ENCODE measurements at places on chromosomes 5 and 9. TPM values are rescaled to one million over a fixed set of nuclear protein-coding genes. Genes with fewer than 3 reads are reported as not detected.
A peak's percentile ranks its signal among the peaks of the same experiment; 100 is the strongest.

DNA sequence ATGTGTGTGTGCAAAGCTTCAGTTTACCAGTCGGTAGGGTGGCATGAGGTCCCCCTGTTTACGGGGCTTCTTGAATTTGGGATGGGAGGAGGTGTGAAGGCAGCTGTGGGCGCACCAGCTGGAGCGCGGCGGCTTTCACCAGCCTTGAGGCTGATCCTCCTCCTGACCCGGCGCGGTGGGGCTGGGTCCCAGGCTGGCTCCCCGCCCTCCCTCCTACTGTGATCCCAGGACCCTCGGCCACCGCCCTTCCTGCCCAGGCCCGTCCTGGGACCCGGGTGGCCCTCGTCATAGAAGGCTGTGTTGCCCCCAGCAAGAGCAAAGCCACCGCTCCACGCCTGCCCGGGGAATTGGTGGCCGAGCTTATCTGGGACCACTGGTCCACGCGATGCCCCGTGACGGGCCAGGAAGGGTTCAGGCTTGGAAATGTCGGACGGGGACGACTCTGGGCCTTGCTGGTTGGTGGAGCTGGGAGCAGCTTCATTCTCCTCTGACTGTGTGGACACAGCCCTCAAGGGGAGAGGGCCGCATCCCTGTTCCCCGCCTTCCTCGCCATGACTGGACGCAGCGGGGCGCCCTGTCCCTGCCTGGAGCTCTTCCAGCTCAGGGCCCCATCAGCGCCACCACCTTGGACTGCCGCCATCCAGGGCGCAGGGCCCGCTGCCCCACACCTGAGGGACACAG is 271.1 kb upstream of the IRX1 start:
- no peak overlapping the region for H3K4me3 ChIP-seq
- H3K27me3 ChIP-seq, result peaks cover 9% of the 10 kb centered on the region
- peaks cover 13% of the 10 kb centered on the region for H3K4me1 ChIP-seq
- DNase-seq, result no peak
- H3K27ac ChIP-seq, result peak overlapping the region; percentile 33

DNA sequence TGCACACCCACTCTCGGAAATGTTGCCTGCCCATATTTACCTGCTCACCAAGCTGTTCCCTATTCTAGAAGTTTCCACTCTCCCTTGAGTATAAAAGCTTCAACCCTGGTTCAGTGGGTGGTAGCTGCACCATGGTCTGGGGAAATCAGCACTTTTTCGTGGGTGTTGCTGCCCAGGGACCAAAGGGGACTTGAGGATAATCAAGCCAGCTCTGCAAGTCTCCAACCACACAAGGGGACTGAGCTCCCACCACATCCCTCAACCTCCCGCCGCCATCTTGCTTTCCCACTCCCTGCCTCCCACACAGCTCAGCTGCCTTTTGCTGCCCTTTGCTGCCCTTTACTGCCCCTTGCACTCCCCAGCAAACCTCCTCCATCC is 210.0 kb downstream of the AUH start:
- H3K4me1 ChIP-seq, result peaks cover 14% of the 10 kb centered on the region
- no peaks in the 10 kb centered on the region for H3K36me3 ChIP-seq
- no peak for DNase-seq
- H3K27me3 ChIP-seq, result no peaks in the 10 kb centered on the region

- peaks cover 17% of the 10 kb centered on the region for H3K36me3 ChIP-seq
- H3K27ac ChIP-seq, result peak within 1 kb of the TSS; percentile 99
- peak; percentile 99 for DNase-seq
- H3K27me3 ChIP-seq, result peaks cover 4% of the 10 kb centered on the region
- peak within 1 kb of the TSS; percentile 98 for H3K4me3 ChIP-seq
- H3K4me1 ChIP-seq, result peaks cover 26% of the 10 kb centered on the region
These were observed at the start of gene TUBB4B for GRCh38 chr9:137240841-137241489. TSS of gene TUBB4B (plus strand) at chr9:137241287. CDS start at chr9:137241361, 74 bp downstream.

GRCh38 chr5:175883506-175883905 is 12.1 kb downstream of the CPLX2 start:
- DNase-seq, result no peak
- no peak overlapping the region for H3K27ac ChIP-seq
- H3K4me3 ChIP-seq, result no peak overlapping the region
- peaks cover 19% of the 10 kb centered on the region for H3K27me3 ChIP-seq

DNA sequence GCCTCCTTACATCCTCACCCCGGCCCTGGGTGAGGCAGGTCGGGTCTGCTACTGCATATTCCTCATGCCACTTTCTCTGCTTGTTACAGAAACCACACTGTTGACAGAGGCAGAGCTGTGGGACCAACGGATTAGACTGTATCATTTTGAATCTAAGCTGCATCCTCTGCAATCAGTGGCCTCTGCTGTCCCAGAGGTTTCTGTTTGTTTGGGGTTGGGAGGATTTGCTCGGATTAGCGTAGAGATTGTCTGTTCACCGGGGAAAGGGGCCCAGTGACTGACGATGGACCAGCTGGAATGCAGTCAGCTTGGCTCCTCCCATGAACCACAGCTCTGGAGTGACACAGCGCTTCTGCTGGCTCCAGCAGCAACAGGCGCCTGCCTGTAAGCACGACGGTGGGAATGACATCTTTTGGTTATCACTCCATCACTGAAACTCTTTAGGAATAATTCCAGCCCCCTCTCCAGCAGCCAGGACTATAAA is 37.3 kb upstream of the ADRA1B start:
- H3K4me3 ChIP-seq, result peak overlapping the region; percentile 24
- H3K27me3 ChIP-seq, result peaks cover 3% of the 10 kb centered on the region
- H3K36me3 ChIP-seq, result no peaks in the 10 kb centered on the region
- DNase-seq, result no peak
- peaks cover 10% of the 10 kb centered on the region for H3K4me1 ChIP-seq

- no peak for DNase-seq
- no peaks in the 10 kb centered on the region for H3K36me3 ChIP-seq
- no peak overlapping the region for H3K4me3 ChIP-seq
- H3K4me1 ChIP-seq, result peaks cover 5% of the 10 kb centered on the region
- H3K27me3 ChIP-seq, result no peaks in the 10 kb centered on the region
These were observed 33.8 kb downstream of the RCL1 start for GRCh38 chr9:4826417-4827166.

- no peaks in the 10 kb centered on the region for H3K36me3 ChIP-seq
- no peak overlapping the region for H3K27ac ChIP-seq
- no peak overlapping the region for H3K4me3 ChIP-seq
- DNase-seq, result no peak
These were observed 3.1 kb downstream of the CCDC183 start for GRCh38 chr9:136799079-136799853.

DNA sequence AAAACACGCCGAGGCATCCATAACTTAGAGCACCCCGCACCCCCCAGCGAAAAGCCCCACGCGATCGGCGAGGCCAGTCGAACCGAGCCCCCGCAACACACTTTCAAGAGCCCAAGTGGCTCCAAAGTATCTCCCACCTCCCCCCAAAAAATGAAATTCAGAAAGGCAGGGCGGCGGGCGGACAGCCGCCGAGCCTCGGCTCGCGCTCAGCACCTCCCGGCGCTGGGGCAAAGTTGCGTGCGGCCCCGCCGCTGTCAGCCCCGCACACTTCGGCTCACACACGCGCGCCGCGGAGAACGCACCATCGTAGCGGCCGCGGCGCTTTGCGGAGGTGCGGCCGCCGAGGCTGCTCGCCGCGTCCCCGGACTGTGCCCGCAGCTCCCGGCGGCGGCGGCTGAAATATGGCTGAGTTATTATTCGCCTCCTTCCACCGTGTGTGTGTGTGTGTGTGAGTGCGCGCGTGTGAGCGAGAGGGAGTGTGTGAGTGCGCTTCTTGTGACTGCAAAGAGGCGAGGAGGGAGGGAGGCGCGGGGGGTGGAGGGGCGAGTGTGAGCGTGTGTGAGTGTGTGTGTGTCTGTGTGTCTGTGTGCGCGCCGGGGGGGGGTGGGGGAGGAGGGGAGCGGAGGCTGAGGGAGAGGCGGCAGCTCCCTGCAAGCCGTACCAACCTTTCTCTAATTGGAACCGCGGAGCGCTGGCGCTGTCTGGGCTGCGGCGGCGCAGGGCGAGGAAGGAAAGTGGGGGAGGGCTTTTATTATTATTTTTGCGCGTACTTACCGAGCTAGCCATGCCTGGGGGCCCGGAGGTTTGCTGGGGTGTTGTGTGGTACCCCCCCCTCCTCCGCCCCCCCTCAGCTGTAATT is 599 bp downstream of the MLLT3 start:
- DNase-seq, result peak; percentile 77
- peaks cover 3% of the 10 kb centered on the region for H3K36me3 ChIP-seq
- peaks cover 19% of the 10 kb centered on the region for H3K27me3 ChIP-seq
- H3K27ac ChIP-seq, result peak overlapping the region; percentile 94
- H3K4me3 ChIP-seq, result peak overlapping the region; percentile 95

- no peak overlapping the region for H3K27ac ChIP-seq
- H3K27me3 ChIP-seq, result no peaks in the 10 kb centered on the region
- H3K4me3 ChIP-seq, result no peak overlapping the region
These were observed 6.1 kb downstream of the SCAI start for GRCh38 chr9:125137200-125137599.

- DNase-seq, result no peak
- H3K36me3 ChIP-seq, result no peaks in the 10 kb centered on the region
- H3K4me1 ChIP-seq, result peaks cover 25% of the 10 kb centered on the region
- peaks cover 3% of the 10 kb centered on the region for H3K27me3 ChIP-seq
- no peak overlapping the region for H3K27ac ChIP-seq
These were observed 875.0 kb upstream of the DMAC1 start for GRCh38 chr9:8674536-8674935.

The KCNN2 gene
- 15.4 TPM for total RNA-seq

The ZNF300 gene
- 15.0 TPM for total RNA-seq
